ENCODE measurements at places on chromosomes 11 and 22.

GRCh38 chr11:116173941-116174911 lies 598.6 kb downstream of the BUD13 start:
- no peak for DNase-seq

DNA sequence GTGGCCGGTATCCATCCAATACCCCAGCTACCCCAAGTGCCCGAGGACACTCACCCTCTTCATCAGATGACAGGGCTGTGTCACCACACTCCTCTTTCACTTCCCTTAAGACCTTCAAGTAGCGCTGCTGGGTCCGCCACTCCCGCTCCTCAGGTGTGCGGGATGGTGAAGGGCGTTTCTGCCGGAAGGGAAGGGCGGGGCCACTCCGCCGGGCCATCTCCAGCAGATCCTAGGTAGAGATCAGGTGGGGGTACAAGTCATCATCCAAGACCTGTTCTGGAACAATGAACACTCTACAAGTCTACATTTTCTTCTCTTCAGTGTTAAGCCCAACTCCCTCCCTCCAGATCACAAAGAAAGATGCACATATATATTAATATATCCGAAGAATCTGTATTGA lies 10.0 kb downstream of the NFRKB start:
- DNase-seq = no peak

GRCh38 chr11:125872138-125872491 lies 15.4 kb upstream of the HYLS1 start:
- no peak for DNase-seq

GRCh38 chr11:120973501-120973900 lies 50.4 kb upstream of the TBCEL start:
- DNase-seq = no peak

- no peak for DNase-seq
These were observed 258.2 kb downstream of the BRD1 start for GRCh38 chr22:49569286-49570031.

GRCh38 chr22:49025791-49026493 lies 801.7 kb downstream of the BRD1 start:
- DNase-seq = no peak

DNA sequence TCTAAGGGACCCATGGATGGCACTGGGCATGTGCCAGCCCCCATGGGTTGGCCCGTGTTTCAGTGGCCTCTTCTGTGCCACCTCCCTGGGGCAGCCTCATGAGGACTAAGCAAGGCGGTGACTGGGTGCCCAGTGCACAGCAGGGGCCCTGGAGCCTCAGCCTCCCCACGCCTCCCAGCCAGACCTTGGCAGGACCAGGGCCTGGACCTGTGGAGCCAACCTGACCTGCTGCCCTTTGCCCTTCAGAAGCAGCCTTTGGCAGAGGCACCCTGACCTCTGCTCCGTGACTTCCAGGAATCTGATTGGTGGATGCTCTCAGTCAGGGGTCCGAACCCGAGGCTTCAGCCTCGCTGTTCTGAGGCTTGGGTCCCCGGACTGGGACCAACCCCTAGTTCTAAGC lies 24.8 kb upstream of the TAB1 start:
- no peak for DNase-seq

GRCh38 chr22:23688571-23688970 lies 2.2 kb upstream of the RGL4 start:
- DNase-seq = no peak

- DNase-seq = peak; percentile 29
These were observed 109.3 kb downstream of the GGTLC2 start for GRCh38 chr22:22753526-22754267.

DNA sequence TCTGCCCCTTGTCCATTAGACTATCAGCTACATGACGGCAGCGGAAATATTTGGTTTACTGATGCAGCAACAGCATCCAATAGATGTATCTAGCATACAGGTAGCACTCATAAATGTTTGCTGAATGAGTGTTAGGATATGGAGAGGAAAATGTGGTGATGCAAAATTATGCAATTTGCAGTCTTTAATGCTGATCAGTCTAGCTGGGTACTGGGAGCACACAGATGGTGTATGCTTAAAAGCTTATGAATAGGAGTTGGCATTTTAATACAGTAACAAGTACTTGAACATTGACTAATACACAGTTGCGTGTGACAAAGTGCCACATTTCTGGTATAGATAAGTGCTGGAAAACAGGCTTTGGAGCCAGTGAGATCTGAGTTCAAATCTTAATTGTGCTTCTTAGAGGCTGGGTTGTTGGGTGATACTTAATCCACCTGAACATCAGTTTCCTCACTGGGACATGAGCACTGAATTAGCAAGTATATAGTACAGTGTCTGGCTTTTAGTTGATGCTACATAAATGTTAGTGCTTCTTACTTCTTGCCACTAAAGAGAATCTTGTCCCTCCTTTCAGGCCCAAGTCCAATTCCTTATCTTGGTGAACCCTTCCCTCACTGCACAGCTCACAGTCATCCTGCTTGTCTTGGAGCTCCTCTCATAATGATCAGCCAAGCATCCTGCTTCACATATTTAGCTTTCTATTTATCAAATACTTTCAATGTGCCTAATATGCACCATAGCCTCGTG lies 99.6 kb downstream of the TIMP3 start:
- DNase-seq = no peak

GRCh38 chr22:22786301-22787115 lies 101.1 kb upstream of the IGLL5 start:
- DNase-seq = no peak

DNA sequence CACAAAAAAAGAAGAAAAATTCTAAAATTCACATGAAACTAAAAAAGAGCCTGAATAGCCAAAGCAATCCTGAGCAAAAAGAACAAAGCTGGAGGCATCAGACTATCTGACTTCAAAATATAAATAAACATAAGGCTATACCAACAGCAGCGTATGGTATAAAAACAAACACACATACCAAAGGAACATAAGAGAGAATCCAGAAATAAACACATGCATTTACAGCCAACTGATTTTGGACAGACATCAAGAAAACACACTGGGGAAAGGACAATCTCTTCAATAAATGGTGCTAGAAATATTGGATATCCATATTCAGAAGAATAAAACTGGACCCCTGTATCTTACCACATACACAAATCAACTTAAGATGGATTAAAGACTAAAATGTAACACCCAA lies 2.8 kb upstream of the MTMR2 start:
- no peak for DNase-seq

GRCh38 chr11:117950993-117951961 lies 22.1 kb upstream of the TMPRSS13 start:
- DNase-seq = no peak

- no peak for DNase-seq
These were observed 12.8 kb downstream of the PARVG start for GRCh38 chr22:44193535-44193891.

GRCh38 chr11:69637941-69638871 lies 2.8 kb upstream of the CCND1 start:
- DNase-seq = peak; percentile 41

GRCh38 chr11:17864478-17864941 lies 129.9 kb downstream of the KCNC1 start:
- no peak for DNase-seq

DNA sequence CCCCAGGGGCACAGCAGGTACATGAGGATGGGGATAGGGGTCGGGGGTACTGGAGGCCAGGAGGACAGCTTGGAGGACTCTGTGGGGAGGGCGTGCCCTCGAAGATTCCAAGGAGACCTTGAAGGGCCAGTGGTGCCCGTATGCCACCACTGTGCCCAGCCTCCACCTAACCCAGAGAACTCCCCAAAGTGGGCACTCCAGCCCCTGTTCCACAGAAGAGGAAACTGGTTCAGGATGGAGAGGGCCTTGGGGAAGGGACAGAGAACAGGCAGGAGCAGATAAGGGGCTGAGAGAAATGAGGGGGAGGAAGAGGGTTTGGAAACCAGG lies 2.2 kb upstream of the PHLDA2 start:
- DNase-seq = no peak

GRCh38 chr11:118106789-118107335 lies 20.1 kb upstream of the SMIM35 start:
- no peak for DNase-seq

GRCh38 chr11:6931146-6931713 lies 5.0 kb downstream of the ZNF215 start:
- DNase-seq = no peak

DNA sequence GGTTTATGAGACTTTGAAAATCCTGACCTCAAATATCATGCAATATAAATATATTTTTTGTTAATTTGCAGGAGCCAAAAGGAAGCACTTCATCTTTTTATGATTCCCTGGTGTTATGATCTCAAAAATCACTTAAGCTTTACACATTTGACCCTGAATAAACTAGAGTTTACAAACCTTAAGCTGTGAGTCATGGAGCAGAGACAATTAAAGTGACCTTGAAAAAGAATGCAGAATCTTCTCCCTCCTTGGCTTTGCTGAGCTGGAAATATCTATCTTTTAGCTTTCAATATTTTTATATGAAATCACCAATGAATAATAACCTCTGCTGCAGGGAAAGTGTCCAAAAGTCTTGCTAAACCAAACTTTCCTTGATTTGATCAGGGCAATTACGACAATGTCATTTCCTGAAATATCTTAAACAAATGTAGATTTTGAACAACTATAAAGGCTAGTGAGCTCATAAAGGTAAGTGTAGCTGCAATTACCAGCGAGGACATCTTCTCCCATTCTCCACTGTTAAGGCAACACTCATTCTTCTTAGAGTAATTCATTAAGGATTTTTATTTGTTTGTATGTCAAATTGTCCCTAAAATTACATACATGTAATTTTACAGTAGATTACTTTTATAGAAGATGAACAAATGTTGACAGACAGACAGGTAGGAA lies 747.0 kb upstream of the LUZP2 start:
- DNase-seq = no peak

DNA sequence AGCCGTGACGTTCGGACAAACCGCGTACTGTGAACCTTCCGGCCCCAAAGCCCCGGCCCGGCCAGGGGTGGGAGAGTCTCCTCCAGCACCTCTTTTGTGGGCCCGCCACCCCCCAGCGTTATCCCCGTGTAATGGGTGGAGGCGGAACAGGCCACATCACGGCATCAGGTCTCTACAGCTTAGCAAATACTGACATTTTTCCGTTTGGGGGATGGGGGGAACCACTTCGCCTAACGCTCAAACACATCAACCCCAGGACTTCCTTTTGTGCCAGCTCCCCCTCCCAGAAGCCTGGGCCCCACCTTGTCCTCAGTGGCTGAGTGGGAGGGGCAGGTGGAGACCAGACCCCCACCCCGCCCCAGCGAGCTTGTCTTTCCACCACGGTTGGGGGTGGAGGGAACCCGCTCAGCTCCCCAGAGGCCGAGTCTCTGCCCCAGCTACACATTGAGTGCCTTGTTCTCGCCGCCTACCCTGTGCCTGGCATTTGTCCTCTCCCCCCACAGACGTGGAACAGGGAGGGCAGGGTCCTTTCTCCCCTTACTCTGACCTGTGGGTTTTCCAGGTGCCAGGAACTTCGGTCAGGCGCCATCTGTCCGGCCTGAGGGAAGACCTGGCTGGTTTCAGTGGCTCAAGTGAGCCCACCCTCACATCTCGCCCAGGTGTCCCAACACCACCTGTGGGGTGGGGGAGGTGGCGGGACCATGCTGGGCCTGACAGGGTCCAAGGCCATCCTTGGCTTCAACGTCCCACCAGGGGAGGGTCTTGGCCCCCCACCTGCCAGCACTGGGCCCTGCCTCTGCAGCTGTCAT lies 29.6 kb downstream of the SBF1 start:
- no peak for DNase-seq

- no peak for DNase-seq
These were observed 46.5 kb downstream of the SEZ6L start for GRCh38 chr22:26215736-26216135.

GRCh38 chr11:77031599-77031998 lies 2.6 kb upstream of the B3GNT6 start:
- DNase-seq = no peak

DNA sequence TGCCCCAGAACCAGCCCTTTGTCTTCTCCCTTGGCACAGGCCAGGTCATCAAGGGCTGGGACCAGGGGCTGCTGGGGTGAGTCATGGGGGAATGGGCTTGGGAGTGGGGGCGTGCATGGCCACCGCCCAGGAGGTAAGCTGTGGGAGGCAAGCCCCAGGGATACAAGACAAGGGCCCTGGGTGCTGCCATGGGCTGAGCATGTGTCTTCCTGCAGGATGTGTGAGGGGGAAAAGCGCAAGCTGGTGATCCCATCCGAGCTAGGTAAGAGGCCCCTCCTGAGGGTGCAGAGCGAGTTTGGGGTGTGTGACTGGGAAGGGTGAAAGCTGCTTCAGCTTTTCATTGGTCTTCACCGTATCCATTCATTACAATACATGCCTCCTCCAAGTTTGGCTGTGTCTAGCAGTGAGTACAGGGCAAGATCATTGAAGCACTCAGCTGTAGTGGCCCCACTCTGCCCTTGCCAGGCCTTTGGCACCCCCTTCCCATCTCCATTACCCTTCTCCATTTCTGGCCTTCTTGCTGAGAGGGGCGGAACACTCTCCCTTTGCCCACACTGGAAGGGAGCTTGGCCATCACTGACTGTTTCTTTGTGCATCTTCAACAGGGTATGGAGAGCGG lies 2.5 kb downstream of the FKBP2 start:
- no peak for DNase-seq

DNA sequence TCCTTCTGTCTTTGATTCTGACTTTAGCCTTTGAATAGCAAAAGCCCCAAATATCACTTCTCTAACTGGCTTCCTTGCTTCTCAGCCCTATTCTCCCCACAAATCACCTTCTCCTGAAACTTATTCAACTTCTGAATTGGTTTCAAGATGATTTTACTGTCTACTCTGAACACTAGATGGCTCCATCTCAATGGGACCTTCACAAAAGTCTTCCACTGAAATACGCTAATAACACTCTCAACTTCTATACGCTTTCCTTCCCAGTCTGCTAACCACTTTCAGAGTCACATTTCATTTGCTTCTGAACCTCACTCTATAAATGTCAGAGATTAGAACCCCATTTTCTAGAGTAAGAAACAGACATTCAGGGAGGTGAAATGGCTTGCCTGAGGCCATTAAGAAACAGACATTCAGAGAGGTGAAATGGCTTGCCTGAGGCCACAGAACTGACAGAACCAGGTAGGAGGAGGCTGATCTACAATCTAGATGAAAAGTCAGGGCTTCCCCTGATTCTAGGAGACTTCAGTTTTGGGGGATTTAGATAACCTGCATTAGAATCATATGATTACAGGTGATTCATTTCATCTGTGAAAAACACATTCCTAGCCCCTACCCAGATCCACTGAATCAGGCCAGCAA lies 20.6 kb downstream of the MORC2 start:
- DNase-seq = peak; percentile 52

DNA sequence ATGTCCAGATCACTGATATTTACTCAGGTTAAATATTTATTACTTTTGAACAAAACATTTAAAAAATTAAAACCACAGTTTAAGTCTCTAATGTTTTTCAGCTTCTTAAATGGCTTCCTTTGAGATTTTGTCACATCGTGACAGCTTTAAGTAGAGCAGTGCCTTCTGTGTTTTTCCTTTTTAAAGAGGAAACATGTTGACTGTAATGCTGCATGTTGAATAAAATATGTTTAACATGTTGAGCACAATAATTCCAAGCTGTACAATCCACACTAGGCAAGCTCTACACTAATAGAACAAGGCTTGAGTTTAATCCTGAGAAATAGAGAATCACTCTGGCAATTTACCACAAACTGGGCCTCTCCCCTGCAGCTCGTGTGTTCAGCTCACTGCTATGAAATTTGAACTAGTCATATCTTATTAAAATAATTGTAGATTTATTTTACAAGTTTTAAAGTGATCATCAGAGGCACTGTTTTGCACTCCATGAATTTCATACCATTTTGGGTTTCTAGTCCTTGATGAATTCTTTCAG lies 368.3 kb downstream of the SOX6 start:
- no peak for DNase-seq

GRCh38 chr22:30561402-30562189 lies 12.9 kb downstream of the GAL3ST1 start:
- no peak for DNase-seq

All from frontal cortex (tissue), 4 donors.